ENCODE measurements at places on chromosomes 12 and 14.

GRCh38 chr12:131095826-131096680 is 142.3 kb downstream of the ADGRD1 start:
- no peak overlapping the region for H3K27ac ChIP-seq
- H3K36me3 ChIP-seq = no peaks in the 10 kb centered on the region
- no peak for DNase-seq
- H3K4me3 ChIP-seq = no peak overlapping the region
- no peaks in the 10 kb centered on the region for H3K27me3 ChIP-seq

DNA sequence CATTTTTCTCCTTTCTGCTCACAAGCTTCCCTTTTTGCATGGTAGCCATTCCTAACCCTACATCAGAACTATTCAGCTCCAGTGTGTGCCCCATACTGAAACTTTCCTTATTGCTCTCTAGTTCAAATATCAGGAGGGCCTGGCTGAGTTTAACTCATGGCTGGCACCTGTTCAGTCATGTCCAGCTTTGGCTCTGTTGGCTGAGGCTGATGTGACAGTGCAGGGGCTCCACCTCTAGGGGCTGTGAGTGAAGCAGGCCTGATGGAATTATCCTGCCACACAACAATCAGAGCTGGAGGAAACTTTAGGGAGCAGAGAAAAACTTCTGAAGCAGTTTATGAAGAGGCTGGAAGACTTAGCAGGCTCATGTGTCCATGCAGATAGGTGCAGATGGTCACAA is 8.5 kb downstream of the COQ6 start:
- no peaks in the 10 kb centered on the region for H3K4me1 ChIP-seq
- H3K27me3 ChIP-seq = no peaks in the 10 kb centered on the region
- no peak overlapping the region for H3K4me3 ChIP-seq
- H3K27ac ChIP-seq = no peak overlapping the region

- H3K27ac ChIP-seq = no peak overlapping the region
- H3K4me1 ChIP-seq = no peaks in the 10 kb centered on the region
- DNase-seq = no peak
- H3K27me3 ChIP-seq = peaks cover 3% of the 10 kb centered on the region
- H3K36me3 ChIP-seq = no peaks in the 10 kb centered on the region
These were observed 203.5 kb upstream of the NOS1 start for GRCh38 chr12:117564881-117565280.

GRCh38 chr12:31368666-31369361 is 42.9 kb upstream of the SINHCAF start:
- DNase-seq = no peak
- H3K36me3 ChIP-seq = no peaks in the 10 kb centered on the region
- H3K27me3 ChIP-seq = peaks cover 3% of the 10 kb centered on the region
- H3K27ac ChIP-seq = no peak overlapping the region
- H3K4me3 ChIP-seq = no peak overlapping the region

DNA sequence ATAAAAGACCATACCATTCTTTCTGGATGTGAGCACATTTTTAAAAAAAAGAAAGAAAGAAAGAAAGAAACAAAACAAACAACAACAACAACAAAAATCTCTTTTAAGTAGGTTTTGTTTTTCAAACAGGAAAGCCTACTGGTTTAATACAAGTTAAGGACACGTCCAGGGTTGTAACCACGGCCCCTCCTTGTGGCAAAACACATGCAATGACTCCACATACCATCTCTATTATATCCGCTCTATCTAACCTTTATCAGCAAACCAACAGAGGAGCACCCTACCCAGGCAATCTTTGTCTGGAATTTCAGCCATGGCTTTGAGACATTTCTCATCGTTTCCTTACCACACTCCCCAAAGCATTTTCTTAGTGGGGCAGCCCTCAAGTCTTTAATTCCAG is 360.5 kb upstream of the TMPO start:
- H3K27me3 ChIP-seq = no peaks in the 10 kb centered on the region
- H3K36me3 ChIP-seq = no peaks in the 10 kb centered on the region
- no peaks in the 10 kb centered on the region for H3K4me1 ChIP-seq
- no peak overlapping the region for H3K4me3 ChIP-seq
- no peak overlapping the region for H3K27ac ChIP-seq

DNA sequence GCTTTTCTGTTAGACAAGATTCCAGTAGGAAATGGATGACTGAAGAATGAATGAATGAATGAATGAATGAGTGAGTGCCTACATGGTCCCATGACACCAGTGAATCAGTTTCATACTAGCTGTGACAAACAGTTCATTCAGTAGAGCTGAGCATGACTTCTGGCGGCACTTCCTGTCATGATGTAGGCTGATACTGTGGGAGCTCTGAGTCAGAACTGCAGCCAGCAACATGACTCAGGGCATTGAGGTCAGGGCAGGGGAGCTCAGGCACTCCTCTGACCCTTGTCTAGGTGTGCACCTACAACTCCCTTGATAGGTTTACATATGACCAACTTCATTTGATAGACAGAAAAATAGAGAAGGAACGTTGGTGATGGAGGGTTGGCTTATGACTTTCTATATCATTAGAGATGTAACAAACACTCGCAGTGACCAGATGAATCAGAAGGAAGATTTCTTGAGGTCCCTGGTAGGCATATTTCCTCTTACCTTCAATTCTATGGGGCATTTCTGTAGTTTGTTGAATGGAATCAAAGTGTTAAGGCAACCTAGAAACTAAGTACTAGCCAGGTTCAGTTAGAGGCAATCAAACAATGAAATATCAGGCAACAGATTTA is 139.3 kb upstream of the ARHGAP5 start:
- no peaks in the 10 kb centered on the region for H3K36me3 ChIP-seq
- H3K4me3 ChIP-seq = no peak overlapping the region
- peak; percentile 61 for DNase-seq
- no peaks in the 10 kb centered on the region for H3K27me3 ChIP-seq
- peak overlapping the region; percentile 15 for H3K27ac ChIP-seq

Measured in activated naive CD8-positive, alpha-beta T cell treated with anti-CD3 and anti-CD28 coated beads, Interleukin-2, amount 50 U/mL, for 24 hours (primary cell).